ENCODE measurements at places on chromosomes 2 and 18.
A peak's percentile ranks its signal among the peaks of the same experiment; 100 is the strongest.

GRCh38 chr2:167555098-167555720 lies 666.9 kb downstream of the XIRP2 start:
- DNase-seq, result no peak

DNA sequence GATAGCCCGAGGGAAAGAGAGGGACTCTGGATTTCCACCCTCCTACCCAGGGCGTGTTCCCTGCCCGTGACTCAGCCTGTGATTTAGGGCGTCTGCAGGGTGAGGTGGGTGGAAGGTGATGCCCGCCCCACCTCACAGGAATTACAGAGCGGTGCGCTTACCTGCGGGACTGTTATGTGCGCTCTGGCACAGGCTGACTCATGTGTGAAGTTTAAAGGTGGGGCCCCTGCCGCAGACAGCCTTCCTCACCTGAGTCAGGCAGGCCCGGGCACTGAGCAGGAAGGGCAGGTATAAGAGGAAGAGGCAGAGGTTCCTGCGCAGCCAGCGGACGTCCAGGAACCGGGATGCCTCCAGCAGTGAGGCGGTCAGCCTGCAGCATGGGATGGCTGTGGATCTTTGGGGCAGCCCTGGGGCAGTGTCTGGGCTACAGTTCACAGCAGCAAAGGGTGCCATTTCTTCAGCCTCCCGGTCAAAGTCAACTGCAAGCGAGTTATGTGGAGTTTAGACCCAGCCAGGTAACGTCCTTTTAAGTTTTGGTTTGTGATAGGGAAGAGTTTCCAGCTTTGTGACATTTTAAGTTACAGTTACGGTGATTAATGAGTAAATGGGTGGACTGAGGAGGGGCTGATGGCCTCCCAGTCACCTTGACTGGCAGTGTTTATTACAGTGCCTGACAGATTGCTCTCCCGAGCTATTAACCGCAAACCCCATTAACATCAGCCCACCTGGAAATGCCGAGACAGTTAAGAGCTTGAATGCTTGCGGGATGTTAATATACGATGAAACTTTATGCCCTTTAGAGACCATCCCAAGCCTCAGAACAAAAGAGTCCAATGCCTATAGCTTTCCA lies 141.6 kb upstream of the TTC39C start:
- DNase-seq, result no peak

- no peak for DNase-seq
Measured at GRCh38 chr2:223909001-223909741, 36.0 kb downstream of the WDFY1 start.

GRCh38 chr2:217953011-217953481 lies 49.7 kb downstream of the TNS1 start:
- DNase-seq, result no peak

- DNase-seq, result no peak
Measured at GRCh38 chr2:10901160-10901939, 10.4 kb upstream of the KCNF1 start.

- DNase-seq, result no peak
Measured at GRCh38 chr2:86319700-86320580, 17.5 kb downstream of the REEP1 start.

GRCh38 chr2:36677386-36677785 lies 19.1 kb upstream of the VIT start:
- DNase-seq, result no peak

DNA sequence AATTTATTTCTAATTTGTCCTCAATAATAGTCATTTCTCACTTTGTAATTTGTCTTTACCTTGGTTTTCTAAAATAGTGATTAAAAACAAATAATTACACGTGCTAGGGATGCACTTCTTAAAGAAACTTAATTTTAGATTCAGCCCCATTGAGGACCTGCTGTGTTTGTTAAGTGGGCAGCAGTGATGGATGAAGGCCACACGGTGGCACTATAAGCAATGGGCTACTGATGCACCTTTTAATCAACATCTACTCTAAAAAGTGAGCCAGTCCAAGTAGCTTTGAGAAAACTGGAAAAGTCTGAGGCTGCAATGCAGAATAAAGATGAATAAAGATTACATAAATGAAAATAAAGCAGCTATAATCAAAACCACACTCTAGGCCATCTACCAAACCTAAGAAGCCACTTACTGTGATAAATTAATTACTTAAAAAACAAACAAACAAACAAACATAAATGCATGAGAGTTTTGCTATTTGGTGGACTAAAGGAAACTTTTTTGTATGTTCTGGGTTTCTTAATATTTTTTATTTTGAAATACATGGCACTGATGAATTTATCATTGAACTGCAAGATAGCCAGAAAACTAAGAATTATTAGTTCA lies 89.3 kb downstream of the PDE11A start:
- DNase-seq, result peak; percentile 36

DNA sequence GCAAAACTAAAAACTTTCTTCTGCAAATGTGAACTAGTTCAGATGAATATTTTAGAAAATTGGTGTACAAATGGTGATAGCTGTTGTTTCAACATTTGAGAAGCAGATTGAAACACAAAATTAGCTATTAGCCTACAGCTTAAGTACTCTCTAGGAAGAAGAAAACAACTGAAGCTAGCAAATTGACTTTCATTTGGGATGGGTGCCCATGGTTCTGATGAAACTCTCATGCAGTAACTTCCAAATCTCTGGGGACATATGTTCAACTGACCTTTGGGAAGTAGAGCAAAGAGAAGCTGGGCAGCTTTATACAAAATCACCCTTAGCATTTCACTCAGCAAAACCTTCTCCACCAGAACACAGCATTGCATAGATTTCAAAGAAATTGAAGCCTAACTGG lies 119.0 kb downstream of the GALNT13 start:
- DNase-seq, result no peak

GRCh38 chr2:85886590-85886989 lies 2.2 kb downstream of the ST3GAL5 start:
- DNase-seq, result peak; percentile 94

GRCh38 chr2:72144632-72145288 lies 2.9 kb downstream of the CYP26B1 start:
- no peak for DNase-seq

- DNase-seq, result no peak
Measured at GRCh38 chr2:97005353-97005752, 19.0 kb upstream of the FAM178B start.

DNA sequence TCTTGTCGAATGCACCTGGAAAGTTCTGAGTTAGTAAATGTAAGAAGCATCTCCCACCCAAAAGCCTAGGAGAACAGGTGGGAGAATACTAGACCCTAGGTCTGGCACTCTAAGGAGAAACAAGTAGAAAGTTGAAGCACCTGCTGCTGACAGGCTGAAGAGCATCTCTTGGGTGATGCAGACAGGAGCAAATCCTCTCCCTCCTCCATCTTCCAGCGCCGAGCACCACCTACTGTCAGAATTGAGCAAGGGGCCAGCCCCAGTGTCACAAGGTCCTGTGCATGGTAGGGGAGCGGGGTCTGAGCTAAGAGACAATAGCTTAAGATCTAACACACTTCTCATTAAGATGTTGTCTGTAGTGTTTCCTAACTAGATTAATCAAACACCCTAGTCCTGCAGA lies 52.9 kb downstream of the HK2 start:
- DNase-seq, result no peak

GRCh38 chr2:7709907-7710306 lies 792.7 kb downstream of the RNF144A start:
- DNase-seq, result no peak

DNA sequence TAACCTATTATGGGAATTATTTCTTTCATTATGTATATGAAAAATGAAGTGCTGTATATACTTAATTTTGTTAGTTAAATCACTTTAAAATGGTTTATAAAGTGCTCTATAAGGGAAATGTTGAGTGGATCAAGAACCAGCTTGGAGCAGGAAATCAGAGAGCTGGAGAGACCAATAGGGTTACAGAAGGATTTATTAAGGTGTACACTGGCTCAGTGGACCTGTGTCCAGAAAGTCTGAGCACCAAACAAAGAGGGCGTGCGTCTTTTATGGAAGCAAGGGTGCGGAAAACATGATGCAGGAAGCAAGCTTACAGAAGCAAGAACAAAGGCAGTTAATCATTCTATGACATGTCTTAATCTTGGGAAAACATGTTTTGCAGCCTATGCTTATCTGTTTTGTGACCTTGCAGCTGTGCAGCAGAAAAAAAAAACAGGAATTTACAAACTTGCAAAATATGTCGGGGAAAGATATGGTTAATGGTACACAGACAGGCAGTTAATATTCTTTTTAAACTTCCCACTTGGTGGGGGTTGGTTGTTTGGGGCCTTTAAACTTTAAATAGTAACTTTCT lies 65.2 kb upstream of the SLC35G4 start:
- no peak for DNase-seq

GRCh38 chr2:161118722-161119121 lies 41.5 kb upstream of the TANK start:
- DNase-seq, result no peak

DNA sequence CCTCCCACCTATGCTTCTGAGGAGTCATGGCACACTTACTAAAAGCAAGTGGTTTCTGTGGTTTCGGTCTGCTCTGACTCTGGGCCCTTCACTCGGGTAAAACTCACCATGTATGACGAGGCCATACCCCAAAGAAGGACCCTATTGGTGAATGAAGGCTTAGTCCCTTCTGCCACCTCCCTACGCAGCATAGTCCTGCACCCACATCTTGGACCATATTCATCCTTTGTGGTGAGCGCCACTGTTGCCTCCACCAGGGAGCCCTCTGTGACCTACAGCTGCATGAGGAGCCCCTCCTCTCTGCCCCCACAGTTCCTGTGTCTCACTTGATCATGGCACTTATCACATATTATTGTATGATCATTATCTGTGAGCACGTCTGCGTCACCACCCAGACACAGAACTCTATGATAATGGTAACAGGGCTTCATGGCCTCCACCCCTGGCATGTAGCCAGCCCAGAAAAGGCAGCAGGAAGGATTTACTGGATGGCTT lies 113.3 kb downstream of the TFCP2L1 start:
- DNase-seq, result no peak

DNA sequence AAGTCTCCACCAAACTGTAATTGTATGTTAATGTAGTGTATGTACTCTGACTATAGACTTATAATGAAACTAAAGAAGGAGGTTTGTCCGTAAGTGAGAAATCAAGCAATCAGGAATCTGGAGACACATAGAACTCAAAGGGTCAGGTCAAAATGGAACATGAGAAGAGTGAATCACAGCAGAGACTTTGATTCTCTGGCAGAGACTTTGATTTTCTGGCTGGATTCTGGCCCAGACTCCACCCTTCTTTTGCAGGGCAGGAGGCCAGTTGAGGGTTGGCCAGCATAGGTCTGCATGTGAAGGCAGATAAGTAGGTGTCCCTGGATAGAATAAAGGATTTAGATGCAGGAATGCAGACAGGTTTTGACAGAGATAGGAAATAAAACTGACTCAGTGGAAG lies 11.0 kb upstream of the NCKAP5 start:
- DNase-seq, result no peak

GRCh38 chr2:235746257-235746934 lies 252.6 kb downstream of the AGAP1 start:
- peak; percentile 74 for DNase-seq

- DNase-seq, result peak; percentile 40
Measured at GRCh38 chr2:29117636-29118303, 2.6 kb downstream of the CLIP4 start.

DNA sequence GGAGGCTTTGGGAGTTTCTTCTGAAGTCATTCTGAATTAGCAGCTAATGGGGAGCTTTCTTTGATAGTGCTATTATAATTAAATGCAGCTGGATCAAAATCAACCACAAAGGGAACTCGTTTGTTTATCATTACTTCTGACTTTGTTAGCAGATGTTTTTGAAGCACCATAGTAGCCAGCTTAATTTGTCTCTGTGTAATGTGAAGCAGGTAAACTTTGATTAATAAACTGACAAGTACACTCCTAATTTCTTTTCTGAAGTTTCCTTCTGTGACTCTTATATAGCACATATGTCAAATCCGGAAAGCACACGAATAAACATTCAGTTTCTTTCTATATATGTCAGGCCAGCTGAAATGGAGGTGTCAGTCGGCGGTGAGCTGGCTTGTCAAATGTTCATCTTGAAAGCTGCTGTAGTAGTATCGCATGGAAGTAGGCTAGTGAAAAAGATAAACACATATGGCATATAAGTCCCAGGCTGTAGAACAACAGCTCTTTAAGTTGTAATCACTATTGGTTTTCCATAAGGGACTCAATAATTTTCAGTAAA lies 451.9 kb upstream of the ZEB2 start:
- DNase-seq, result no peak

GRCh38 chr18:74414953-74415515 lies 42.1 kb downstream of the DIPK1C start:
- DNase-seq, result no peak

- DNase-seq, result peak; percentile 48
Measured at GRCh38 chr2:188524519-188525113, 232.9 kb downstream of the GULP1 start.

DNA sequence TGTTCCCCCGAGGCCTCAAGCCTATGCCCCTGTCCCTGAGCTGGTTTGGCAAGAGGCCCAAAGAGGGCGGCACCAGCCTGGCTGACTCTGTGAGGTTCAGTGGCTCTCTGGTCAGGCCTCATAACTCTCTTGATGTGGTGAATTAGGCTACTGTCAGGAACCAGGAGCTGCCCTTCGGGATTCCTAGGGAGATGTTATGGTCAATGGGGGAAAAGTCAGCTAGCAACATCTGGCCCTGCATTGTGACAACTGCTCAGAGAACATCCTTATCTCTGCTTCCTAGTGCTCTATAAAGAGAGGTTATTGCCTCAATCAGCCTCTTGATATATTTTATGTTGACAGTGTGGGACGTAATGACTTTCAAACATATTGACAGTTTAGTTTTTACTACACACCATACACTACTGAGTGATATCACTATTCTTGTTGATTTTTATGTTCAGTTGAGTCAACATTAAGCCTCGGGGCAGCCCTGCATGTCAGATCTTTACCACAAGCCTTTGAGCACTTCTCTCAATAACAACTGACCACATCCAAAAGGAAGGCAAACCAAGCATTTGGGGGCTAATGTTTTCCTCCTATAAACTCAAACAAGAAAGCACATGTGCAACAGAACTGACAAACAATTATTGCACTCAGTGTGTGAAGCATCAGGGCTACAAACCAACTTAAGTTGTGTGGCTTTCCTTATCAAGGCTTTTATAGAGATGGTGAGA lies 448.3 kb upstream of the SLC14A2 start:
- DNase-seq, result no peak

GRCh38 chr18:27699137-27699536 lies 477.8 kb downstream of the CDH2 start:
- no peak for DNase-seq

DNA sequence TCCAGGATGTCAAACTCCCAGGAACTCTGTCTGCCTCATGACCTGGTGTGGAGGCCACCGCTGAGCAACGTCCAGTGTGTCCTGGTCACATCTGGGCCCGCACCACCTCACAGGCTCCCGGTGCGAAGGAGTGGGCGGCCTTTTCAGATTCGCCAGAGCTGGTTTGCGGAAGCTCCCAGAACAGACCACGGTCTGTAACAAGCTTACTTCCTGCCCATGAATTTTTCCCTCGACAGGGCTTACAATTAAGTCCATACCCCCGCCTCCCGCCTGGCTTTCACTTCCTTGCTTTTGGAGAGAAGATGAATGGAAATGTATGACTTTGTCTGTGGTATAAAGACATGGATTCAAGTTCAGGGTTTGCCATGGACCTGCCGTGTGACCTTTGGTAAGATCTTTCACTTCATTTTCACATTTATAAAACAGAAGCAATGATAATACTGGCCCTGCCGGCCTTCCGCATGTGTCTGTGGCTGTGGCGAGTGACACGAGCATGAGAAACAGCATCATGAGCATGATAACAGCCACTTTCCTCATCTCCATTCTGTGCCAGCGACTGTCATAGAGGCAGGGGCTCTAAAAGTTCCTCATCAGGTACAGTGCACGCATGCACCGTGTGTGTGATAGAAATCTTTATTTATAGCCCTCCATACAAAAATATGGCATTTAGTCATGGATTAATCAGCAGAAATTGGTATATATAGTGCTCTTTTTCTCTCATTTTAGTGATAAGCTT lies 31.0 kb upstream of the KCNF1 start:
- no peak for DNase-seq
